ENCODE measurements at places on chromosomes 3 and 15.

DNA sequence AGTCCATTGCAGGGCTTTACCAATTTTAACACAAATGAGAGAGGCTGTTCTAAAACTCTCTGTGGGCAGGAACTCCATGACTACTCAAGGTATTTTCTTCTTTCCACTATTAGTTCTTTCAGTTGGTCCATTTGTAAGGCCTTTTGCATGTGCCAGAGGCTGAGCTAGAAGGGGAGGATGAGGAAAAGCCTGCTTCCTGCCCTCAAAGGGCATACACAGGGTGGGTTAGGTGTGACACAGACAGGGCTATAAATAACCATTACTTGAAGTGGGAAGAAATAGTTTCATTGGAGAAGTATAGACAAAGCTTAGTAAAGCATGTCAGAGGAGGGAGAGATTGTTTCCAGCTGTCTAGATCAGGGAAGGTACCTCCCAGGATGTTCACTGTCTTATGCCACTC is 52.1 kb upstream of the PRTG start:
- DNase-seq = no peak

DNA sequence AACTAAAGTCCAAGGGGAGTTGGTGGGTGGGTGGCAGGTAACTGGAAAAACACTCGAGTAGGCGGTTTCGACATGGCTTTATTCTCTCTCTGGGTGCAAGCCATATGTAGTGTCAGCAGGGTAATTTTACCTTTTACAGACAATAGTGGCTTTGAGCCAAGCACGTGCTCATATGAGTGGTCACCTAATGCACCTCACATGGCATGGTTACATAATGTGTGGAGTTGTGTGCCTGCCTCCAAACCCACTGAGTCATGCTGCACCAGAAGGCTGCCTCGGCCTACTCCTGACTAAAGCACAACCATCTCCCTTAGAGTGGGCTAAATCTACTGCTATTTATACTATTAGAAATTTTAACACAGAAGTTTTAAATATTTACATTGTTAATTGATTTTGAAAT is 16.5 kb downstream of the CCRL2 start:
- no peak for DNase-seq

GRCh38 chr15:75159244-75159643 is 42.4 kb upstream of the C15orf39 start:
- DNase-seq = no peak

DNA sequence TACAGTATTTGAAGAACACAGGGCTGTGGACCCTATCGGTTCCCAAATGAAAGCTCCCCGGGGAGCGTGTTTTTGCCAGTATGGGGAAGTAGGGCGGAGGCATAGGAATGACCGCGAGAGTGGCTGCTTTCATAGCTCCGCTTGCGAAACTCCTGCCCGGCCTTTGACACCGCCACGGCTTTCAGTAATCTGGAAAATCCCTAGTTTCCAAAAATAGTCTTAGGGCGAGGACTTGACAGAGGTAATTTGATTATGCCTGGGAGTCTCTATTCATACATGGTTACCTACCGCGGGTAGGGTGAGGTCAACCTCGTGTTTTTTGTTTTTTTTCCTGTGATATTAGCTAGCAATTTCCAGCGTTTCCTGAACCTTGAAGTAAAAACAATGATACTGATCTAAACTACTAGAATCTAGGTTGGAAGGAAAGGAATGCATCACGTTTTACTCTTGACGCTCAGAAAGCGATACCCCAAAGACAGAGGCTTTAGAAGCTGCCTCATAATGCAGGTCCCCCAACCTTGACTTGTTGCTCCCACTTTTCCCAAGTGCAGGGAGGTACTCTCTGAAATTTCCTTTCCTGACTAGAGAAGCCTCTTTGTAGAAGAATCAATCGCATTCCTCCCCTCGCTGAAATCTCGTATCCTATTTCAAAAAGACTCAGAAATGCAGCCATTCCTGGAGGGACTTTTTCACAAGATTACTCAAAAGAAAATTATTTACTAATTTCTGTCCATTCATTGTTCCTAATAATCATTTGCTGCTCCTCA is 894 bp upstream of the CCNL1 start:
- peak; percentile 85 for DNase-seq

DNA sequence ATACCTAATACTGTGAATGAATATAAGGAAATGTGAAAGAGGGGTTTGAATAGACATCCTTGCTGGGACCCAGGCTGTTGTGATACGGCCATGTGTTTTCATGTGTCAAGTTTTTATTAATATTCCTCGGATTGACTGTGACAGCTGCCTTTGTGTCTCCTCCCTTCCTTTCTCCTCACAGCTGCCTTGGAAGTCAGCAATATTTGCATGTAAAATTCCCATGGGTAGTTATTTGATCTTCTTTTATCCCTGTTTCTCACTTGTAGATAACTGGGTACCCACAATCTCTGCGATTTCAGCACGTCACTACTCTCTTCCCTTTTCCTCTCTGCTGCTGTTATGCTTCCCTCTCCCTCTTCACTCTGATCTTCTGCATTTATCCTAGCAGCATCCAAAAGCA is 9.4 kb downstream of the GPR156 start:
- no peak for DNase-seq

DNA sequence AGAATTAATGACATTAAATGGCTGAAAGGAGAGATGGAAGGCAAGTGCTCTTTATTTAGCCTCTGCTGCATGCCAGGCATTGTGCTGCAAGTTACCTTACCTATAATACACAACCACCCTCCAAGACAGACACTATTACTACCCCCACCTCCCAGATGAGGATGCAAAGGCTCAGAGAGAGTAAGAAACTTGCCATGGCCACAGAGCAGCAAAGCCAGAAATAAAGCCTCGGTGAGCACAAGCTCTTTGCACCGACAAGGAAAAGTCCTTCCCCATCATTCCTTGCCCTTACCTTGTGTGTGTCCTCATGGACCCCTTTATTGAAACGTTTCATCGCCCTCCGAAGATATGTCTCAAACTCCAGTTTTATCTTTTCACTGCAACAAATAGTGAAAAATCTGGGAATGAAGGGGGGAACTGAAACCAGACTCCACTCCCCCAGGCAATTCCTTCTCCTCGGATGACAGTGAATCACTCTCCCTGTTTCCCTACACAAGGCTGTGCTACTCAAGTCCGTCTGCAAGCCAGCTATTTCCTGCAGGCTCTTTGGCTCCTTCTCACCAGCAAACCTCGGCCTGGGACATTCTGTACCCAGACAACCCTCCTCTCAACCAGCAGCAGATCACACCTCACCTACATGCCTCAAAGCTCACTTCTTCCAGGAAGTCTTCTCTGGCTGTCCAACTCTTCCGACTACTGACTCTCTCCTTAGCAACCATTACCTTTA is 11.4 kb downstream of the XPC start:
- no peak for DNase-seq

DNA sequence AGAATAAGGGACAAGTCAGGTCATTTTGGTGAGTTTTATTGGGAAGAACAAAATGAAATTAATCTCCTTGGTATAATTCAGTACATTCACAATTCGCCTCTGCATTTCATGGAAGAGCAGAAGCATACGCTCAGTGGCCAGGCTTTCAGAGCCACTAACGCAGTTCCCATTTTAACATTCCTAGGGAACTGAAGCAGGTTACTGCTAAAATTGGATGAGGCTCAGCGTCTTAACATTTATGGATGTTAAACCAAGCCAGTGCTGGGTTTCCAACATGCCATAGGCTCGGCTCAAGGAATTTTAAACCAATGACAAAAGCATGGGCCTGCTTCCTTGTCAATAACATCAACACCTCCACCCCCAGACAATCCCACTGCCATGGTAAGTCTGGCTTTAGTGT is 172.7 kb upstream of the PRICKLE2 start:
- no peak for DNase-seq

GRCh38 chr15:19987389-19988048 is 554.1 kb downstream of the GOLGA6L6 start:
- no peak for DNase-seq

DNA sequence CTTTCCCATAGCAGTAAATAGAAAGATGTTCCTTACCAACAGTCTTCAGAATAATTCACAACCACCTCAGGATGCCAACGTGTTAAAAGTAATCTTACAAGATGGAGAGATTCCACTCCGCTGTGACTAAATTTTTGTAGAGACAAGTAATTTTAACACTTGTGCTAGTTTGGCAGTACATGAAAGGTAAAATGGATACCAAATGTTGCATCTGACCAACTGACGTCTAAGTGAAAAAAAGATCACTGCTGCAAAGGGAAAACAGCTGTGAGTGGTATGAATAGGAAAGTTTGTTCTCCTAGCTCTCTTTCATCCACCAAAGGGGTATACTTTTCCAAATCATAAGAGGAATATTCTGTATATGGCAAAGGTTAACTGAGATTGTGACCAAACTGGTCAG is 2.6 kb downstream of the SPG21 start:
- DNase-seq = no peak

GRCh38 chr3:126419151-126419703 is 24.5 kb downstream of the CFAP100 start:
- DNase-seq = no peak

- DNase-seq = no peak
These were observed 184.9 kb downstream of the MINAR1 start for GRCh38 chr15:79617071-79617470.

DNA sequence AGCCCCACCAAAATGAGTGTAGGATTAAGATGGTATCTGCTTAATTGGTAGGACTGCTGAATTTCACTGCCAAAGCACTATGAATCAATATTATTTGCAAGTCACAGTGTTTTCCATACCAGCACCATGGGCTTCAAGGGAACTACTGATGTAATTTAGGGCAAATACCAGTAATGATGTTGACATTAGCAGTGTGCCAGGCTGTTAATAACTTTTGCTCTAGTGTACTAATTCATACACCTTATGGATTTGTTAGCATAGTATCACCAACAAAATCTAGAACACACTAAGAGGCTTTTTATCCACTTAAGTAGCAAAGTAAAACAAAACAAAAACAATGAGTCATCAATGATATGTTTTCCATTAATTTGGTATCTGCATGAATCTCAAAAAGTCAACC is 888.2 kb downstream of the CADM2 start:
- no peak for DNase-seq

DNA sequence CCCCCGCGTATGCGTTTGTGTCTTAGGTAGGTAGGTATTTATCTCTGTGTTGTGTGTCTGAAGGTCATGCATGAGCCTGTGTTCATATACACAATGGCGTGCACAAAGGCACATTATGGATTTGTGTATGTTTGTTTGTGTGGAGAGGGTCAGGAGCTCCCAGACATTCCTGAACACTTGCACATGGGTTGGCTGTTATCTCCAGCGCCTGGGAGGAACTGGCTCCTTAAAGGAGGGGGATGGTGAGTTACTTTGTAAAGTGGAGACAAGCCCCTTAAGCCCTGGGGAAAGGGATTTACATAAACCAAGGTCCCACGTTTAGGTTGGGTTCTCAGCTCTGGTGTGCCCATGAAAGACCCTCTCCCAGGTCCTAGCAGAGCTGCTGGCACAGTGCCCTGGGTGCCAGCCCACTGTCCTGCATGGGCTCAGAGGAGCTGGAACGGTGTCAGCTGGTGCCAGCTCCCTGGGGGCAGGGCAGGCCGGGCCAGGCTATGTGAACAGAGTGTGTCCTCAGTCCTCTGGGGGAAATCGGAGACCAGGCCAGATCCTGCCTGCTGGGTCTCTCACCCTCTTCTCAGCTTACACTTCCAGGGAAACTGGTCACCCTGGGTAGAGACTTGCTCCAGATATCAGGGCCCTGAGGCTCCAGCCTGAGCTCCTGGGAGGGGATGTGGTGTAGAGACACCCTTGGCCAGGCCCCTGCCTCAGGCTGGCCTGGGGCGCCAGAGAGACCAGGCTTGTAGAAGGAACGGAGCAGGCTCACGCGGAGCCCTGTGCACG is 25.1 kb downstream of the SNX33 start:
- DNase-seq = no peak

DNA sequence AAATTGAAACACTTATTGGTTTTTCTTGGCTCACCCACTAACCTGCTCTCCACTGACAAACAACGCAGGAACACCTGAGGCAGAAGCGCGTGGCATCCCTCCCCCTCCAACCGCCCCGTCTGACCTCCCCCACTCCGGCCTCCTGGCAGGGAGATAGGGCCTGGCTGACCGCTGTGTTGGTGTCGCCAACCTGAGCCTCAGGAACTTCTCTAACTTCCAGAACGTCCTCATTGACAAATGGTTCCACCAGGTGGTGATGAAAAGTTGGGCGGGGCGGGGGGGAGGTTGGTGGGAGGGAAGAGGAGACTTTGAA is 22.8 kb downstream of the IL17RD start:
- no peak for DNase-seq

DNA sequence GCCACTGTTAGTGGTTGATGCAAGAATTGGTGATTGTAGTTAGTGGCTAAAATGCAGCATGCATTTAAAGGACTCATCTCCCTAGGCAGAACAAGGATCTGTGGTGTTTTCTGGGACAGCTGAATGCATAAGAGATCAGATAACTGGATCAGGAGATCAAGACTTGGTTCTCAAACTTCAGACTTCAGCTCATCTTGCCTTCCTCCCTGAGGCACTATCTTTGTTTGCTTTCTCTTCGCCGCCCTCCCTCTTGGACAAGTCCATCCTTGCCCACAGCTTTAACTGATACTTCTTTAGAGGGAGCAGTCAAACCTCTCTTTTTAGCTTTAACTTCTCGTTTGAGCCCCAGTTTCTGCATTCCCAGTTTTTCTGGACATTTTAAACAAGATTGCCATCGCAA is 195.4 kb upstream of the TPRG1 start:
- no peak for DNase-seq

GRCh38 chr15:67843571-67844387 is 3.9 kb upstream of the RNU6-1 start:
- no peak for DNase-seq

DNA sequence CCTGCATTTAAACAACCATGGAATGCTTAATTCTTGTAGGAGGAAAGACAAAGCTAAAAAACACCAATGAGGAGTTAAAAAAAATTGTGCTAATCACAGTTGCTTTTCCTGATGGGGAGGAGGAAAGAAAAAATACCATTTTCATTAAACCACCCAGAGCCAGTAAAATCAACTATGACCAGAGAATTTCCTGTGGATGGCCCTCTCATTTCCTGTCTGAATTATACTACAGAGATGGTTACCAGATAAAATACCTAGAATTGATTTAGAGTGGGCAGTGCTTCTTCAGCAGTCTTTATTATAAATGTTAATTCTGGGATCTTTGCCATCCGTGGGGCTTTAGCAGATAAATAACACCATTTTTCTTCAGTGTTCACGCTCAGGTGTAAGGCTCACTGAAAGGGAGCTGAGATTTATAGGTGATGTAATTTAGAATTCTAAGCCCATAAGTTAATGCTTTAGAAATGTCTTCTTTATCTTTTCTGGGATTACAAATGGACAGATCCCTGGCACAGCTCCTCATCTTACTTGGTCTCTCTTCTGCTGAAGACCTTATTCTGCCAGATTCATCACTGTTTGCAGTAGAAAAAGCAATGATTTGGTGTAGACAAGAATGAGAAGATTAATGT is 37.9 kb downstream of the RETNLB start:
- no peak for DNase-seq

- no peak for DNase-seq
These were observed 147.9 kb upstream of the DPH6 start for GRCh38 chr15:35693886-35694285.

DNA sequence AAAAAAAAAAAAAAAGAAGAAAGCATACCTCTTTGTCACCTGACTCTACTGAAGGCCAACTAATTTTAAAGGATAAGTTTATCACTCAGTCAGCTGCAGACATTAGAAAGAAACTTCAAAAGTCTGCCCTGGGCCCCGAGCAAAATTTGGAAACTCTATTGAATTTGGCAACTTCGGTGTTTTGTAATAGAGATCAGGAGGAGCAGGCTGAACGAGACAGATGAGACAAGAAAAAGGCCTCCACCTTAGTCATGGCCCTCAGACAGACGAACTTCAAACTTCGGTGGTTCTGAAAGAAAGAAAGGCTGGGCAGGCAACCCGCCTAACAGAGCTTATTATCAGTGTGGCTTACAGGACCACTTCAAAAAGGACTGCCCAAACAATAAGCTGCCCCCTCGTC is 18.5 kb downstream of the GLDN start:
- DNase-seq = no peak
